Stimulated activated CD8-positive, alpha-beta memory T cell treated with anti-CD3 and anti-CD28 coated beads, Interleukin-15, amount 100 ng/mL, for 24 hours (primary cell): ENCODE measurements at places on chromosomes 12 and 14.

DNA sequence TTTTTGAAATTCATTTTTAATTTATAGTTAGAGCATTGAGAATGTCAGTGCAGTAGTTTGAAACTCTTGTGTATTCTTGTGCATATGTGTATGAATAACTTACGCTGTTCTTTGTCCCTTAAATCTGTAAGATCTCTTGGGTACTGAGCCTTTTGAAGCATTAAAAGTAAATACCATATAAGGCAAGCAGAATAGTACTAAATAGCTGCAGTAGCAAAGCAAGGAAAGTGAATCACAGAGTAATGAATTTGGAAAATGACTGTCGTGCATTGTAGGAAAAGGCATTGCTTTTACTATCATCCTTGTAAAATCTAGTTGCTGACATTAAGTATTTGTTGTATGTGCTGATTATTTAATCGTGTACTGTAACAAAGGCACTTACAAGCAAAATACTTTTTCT is 12.1 kb downstream of the CNOT2 start:
- no peak for DNase-seq

- DNase-seq: no peak
These were observed 11.5 kb downstream of the MAGOHB start for GRCh38 chr12:10601860-10602259.

GRCh38 chr12:65839027-65839426 is 14.7 kb downstream of the HMGA2 start:
- no peak for DNase-seq

- DNase-seq: no peak
These were observed 9.0 kb upstream of the MLEC start for GRCh38 chr12:120677765-120678473.

DNA sequence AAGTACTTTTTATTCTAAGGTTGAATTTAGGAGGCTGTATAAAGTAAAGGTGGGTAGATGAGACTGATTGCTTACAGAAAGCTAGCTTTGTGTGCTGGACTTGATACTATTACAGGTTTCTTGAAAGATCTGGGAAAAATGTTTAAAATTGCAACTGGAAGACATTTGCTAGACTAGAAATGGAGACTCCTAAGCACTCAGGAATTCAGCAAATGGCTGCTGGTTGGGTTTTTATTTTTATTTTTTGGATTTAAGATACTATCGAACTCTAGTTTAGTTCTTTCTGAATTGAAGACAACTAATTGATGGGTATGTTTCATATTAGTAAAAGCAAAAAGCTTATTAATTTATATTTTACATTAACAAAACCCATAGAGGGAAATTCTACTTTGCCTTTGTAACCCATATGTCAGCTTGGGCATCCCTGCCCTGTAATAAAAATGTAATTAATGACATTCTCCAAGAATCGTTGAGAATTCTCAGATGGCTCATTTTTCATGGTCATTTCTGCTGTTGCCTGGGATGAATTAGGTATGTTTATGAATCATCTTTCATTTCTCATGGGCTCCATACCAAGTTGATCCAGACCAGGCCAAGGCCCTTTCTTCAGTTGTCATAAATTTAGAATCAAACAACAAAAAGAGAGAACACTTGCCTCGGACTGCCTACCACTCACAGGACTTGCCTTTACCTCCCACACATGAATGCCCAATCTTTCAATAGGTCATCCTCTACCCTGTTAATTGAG is 102.1 kb downstream of the ERGIC2 start:
- DNase-seq: no peak

DNA sequence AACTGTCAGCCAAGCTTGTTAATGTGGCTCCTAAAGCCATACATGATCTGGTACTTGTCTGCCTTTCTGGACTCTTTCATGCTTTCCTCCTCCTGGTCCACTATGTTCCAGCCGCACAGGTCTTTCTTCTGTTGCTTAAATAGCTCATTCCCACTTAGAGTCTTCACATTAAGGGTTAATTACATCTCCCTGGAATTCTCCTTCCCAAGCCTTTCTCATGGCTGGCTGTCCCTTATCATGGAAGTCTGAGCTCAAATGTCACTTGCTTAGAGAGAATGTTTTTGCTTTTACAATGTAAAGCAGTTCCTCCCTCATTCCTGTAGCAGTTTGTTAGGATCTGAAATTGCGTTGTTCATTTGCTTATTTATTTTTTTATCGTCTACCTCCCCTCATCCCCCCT is 199.6 kb downstream of the TRHDE start:
- DNase-seq: no peak

GRCh38 chr14:36452860-36453259 is 67.2 kb downstream of the NKX2-1 start:
- DNase-seq: no peak

DNA sequence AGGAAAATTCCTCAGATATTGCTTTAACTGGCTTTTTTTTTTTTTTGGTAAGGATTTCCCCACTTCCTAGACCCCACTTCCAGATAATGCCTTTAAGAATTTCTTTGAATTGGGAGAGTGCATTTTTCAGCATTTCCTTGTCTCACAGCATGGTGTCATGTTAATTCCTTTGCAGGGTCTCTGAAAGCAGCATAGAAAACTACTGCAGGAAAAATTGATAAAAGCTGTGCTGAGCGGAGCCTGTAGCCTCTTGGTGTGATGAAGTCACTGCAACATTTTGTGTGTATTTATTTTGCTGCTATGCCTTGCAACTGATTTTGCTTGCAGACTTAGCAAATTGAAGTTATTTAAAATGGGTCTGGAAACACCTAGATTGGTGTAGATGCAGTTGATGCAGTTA is 2.7 kb downstream of the ANO4 start:
- DNase-seq: no peak

DNA sequence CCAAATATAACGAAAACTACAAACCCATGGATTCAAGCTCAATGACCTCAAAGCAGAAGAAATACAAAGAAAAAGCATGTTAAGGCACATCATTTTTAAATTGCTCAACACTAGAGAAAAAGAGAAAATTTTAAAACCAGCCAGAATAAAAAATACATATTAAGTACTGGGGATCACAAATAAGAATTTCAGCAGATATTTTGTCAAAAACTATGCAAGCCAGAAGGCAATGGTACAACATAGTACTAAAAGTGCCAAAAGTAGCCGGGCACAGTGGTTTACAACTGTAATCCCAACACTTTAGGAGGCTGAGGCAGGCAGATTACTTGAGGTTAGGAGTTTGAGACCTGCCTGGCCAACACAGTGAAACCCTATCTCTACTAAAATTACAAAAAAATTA is 10.2 kb downstream of the SGPP1 start:
- no peak for DNase-seq

DNA sequence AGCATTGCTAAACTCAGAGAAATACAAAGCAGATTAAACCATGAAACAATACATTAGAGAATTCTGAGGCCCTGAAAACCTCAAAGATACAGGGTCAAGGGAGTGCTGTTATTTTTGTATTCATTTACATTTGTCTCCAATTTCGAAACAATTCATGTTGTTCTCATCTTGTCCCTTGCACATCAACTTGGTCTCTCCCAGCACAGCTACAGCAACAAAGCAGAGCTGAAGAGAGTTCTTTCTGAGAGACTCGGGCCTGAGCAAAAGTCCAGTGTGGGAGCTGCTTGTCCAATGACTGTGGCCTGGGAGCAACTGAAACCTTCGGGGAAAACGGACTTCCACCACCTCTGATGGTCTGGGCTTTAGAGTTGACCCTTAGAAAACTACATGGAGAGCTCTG is 79.4 kb upstream of the CDKN3 start:
- no peak for DNase-seq

GRCh38 chr14:100649173-100649519 is 61.9 kb upstream of the BEGAIN start:
- no peak for DNase-seq

DNA sequence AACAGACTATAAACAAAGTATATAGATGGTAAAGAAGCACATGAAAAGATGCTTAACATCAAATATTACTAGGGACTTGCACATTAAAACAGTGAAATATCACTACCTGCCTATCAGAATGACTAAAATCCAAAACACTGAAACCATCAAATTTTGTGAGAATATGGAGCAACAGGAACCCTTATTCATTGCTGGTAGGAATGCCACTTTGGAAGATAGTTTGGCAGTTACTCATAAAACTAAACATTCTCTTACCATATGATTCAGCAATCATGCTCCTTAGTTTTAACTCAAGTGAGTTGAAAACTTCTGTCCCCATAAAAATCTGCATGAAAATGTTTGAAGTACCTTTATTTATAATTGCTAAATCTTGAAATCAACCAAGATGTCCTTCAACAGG is 297.6 kb downstream of the DAD1 start:
- no peak for DNase-seq

- DNase-seq: no peak
These were observed 424.0 kb downstream of the ZFP36L1 start for GRCh38 chr14:68368850-68369249.

GRCh38 chr12:133236556-133236955 is 879 bp upstream of the ANHX start:
- no peak for DNase-seq

DNA sequence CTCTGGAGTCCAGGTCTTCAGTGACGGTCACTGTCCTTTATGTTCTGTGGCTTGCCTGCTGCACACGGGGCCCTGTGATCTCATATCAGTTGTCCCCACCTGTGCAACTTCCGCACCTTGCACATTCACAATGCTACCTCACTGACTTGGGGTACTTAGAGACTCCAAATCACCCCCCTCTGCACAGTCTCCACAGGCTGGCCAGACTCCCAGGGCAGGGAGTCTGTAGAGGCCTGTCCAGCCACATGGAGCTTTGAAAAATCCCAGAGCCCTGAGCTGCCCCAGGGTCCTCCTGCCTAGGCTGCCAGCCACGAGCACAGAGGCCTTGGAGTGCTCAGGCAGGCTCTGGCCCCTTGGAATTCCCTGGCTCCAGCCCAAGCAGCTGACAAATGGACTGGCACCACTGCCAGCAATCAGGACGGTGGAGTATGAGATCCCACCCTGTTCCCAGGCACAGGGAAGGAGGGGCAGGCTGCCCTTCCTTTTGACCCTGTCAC is 26.4 kb downstream of the CMKLR1 start:
- no peak for DNase-seq
